Activated CD4-positive, alpha-beta memory T cell treated with anti-CD3 and anti-CD28 coated beads, Interleukin-2, amount 10 ng/mL, durations not matched to agents 7 days and 5 days (primary cell): ENCODE measurements at places on chromosomes 1 and 21. TPM values are rescaled to one million over a fixed set of nuclear protein-coding genes. Genes with fewer than 3 reads are reported as not detected.

- H3K4me3 ChIP-seq = no peak overlapping the region
- DNase-seq = no peak
- H3K27ac ChIP-seq = no peak overlapping the region
- no peaks in the 10 kb centered on the region for H3K36me3 ChIP-seq
These were observed 325.8 kb downstream of the KIF26B start for GRCh38 chr1:245480393-245481120.

DNA sequence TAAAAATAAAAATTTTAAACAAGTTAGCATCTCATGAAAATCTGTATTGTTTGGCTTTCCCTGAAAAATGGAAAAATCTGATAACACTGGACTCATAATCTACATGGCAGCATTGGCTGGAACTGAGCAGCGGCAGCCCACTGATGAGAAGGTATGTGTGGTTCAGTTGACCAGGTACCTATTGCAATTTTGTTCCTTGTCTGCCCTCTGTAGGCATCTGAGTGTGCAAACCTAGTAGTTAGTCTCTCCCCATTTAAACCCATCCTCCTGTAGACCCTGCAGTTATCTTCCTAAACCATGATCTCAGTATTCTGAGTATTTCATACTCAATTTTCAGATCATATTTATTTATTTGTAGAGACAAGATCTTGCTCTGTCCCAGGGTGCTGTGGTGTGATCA, 59.4 kb upstream of the SERBP1 start:
- H3K27ac ChIP-seq = no peak overlapping the region
- no peaks in the 10 kb centered on the region for H3K27me3 ChIP-seq
- no peak overlapping the region for H3K4me3 ChIP-seq
- no peaks in the 10 kb centered on the region for H3K4me1 ChIP-seq
- H3K36me3 ChIP-seq = no peaks in the 10 kb centered on the region

Gene CD1E
- total RNA-seq = not detected

DNA sequence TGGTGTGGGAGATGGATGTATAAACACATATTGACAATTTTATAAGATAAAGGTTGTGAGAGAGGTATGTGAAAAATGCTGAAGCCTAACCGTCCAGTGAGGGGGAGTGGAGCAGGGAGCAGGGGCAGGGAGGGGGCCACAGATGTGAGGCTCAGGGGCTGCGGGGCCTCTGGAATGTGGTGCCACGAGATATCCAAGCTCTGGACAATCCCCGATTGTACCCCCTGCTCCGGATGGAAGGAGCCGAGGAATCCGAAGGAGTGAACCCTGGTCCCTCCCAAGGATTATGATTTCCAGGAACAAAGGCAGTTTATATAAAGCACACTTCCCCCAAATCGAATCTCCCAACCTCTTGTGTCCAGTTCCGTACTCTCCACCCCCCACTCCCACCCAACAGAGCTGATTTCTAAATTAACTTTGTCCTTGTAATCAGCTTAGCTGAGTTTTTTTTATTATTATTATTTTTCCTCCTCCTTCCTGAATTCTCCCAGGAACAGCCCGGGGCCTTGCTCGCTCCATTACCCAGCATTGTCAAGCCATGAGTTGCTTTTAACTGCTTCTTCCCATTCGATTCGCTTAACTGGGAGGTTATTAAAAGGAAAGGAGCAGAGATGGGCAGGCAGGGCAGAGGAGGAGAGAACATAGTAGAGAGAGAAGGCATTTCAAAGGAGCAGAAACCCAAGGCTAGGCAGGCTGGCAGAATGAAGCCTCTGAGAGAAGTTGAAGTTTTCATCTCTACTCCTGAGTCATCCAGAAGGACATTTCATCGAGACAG, 9.4 kb downstream of the KIRREL1 start:
- H3K4me1 ChIP-seq = no peaks in the 10 kb centered on the region
- no peak overlapping the region for H3K4me3 ChIP-seq
- DNase-seq = no peak
- no peaks in the 10 kb centered on the region for H3K36me3 ChIP-seq
- H3K27ac ChIP-seq = no peak overlapping the region
- peaks cover 18% of the 10 kb centered on the region for H3K27me3 ChIP-seq

DNA sequence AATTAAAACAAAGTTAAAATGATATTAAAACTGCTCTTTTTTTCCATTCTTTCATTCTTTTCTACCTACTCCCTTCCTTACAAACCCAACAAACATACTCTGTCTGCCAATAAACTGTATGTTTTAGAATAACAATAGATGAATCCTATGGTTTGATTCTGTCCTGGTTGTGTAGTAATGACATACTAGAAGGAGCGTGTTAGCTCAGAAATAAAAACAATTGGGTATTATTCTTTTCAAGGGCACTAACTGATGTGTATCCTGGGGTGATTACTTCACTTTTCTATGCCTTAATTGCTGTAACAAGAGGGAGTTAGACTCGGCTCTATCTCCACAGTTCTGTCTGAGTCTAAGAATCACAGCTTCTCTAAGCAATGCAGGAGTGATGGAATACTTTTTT, 194.4 kb downstream of the GIPC2 start:
- no peak overlapping the region for H3K27ac ChIP-seq
- H3K27me3 ChIP-seq = no peaks in the 10 kb centered on the region
- H3K36me3 ChIP-seq = no peaks in the 10 kb centered on the region
- no peak for DNase-seq
- no peak overlapping the region for H3K4me3 ChIP-seq

DNA sequence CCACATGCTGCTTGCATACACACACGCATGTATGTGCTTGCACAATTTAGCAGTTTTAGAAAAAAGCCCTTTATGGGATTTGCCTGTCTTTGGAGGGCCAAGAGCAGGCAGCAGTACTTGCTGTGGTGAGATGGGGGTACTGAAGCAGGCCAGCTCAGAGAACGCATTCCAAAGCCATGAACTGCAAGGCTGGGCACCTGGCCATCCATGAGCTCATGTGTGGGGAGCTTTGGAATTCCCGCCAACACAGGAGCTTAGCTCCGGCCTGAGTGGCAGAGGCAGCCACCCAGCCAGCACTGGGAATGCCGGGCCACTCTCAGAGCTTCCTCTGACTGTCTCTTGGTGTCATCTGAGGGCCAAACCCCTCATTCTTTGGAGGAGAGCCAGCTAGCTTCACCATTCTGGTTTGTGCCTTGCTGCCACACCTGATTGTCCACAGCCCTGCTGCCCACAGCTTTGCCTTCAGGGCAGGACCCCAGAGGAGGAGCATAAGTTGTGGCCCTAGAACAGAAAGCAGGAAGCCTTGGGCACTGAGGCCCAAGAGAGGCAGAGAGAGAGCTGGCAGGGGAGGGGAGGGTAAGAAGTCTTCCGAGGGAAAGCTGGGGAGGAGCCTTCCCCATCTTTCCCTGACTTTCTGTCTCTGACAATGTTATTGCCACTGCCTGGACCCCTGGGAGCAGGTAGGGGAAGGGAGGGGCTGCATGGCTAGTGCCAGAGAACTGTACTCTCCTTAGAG, 92.1 kb upstream of the POU3F1 start:
- no peaks in the 10 kb centered on the region for H3K36me3 ChIP-seq
- H3K4me3 ChIP-seq = no peak overlapping the region
- DNase-seq = no peak
- no peak overlapping the region for H3K27ac ChIP-seq
- H3K4me1 ChIP-seq = no peaks in the 10 kb centered on the region

DNA sequence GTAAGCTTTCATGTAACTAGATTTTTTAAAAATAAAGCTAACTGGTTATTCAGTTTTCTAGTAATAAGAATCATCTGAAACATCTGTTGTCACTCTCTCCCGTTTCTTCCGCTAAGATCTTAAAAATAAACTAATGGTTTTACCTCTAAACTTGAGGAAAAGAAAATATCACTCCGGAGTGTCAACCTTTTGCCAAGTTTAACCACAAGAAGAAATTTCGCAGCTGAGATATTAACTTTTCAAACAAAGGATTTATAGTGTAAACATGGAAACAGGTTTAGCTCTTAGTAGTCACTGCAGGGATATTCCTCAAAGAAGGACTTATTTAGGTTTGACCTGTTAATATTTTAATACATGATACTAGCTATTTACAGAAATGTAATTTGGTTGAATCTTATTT, 954.9 kb downstream of the ADGRL2 start:
- no peaks in the 10 kb centered on the region for H3K36me3 ChIP-seq
- no peaks in the 10 kb centered on the region for H3K27me3 ChIP-seq
- DNase-seq = no peak
- H3K4me3 ChIP-seq = no peak overlapping the region
- H3K27ac ChIP-seq = no peak overlapping the region
- H3K4me1 ChIP-seq = no peaks in the 10 kb centered on the region
